Stimulated activated CD8-positive, alpha-beta memory T cell treated with anti-CD3 and anti-CD28 coated beads, Interleukin-12 subunit alpha, Interleukin-12 subunit beta, amount 100 ng/mL, for 4 hours (primary cell): ENCODE measurements at places on chromosomes 1 and 21.

- no peak for DNase-seq
Observed at GRCh38 chr1:155083052-155083541, 4.5 kb downstream of the EFNA3 start.

DNA sequence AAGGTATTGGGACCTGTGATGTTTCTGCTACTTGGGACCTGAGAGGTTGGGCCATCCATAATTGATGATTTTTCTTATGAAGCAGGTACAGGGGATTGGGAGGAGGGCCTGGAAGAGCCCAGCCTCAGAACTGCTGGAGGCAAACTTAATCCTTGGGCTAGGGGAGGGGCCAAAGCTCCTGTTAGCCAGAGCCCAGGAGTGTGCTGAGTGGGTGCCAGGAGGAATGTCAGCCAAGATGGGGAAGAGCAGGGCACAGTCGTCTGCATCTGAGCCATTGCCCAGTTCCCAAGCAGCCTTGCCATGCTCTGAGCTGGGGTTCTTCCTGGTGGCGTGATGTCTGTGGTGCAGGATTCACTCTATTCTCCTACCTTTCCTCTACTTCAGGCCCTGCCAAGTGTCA lies 5.8 kb downstream of the MAPKAPK2 start:
- DNase-seq: no peak

DNA sequence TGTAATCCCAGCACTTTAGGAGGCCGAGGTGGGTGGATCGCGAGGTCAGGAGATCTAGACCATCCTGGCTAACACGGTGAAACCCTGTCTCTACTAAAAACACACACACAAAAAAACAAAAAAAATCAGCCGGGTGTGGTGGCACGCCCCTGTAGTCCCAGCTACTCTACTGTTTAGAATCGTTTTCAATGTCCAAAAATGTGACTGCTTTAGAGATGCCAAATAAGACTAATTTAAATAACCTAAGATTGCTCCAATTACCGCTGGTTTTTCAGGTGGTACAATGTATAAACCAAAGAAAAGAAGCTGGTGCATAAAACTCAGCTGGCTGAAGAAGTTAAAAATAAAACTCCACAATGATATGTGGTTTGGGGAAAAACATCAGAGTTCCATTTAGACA lies 132.0 kb downstream of the RERE start:
- no peak for DNase-seq

- no peak for DNase-seq
Observed at GRCh38 chr1:185789501-185790193, 55.5 kb downstream of the HMCN1 start.

- no peak for DNase-seq
Observed at GRCh38 chr1:25501235-25502058, 42.0 kb upstream of the LDLRAP1 start.
